ENCODE measurements at places on chromosomes 5 and 9.
A peak's percentile ranks its signal among the peaks of the same experiment; 100 is the strongest.

DNA sequence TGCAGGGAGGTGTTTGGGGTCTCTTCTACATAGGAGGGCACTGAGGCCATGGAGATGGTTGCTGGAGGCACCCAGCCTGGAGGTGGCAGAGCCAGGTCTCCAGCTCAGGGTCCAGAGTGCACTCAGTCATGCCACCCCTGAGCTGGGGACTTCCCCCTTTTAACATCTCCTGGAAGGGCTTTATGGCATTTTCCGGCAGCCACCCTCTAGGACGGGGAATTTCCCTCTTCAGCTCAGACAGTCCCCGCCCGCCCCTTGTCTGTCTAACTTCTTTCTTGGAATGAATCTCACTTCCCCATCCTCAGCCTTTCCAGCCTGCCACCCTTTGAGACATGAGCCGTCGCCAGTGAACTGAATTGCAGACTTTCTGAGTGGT, 49.9 kb downstream of the COL15A1 start:
- no peak for DNase-seq

DNA sequence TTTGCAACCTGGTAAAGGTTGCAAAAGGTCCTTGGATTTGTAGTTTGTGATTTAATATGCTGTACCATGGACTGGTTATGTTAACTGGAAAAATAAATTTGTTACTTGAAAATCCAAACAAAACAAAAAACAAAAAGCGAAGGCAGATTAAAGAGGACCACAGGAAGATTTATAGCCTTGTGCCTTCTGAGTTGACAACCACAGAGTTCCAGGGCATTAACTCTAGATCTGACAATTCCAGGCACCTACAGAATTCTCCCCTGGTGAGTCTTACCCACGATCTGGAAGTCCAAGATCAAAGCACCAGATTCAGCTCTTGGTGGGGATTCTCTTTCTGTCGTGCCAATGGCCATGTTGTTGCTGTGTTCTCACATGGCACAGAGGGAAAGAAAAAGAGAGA, 107.9 kb upstream of the SELENOP start:
- no peak for DNase-seq

- DNase-seq, result no peak
These were observed 16.5 kb upstream of the EXOC3 start for GRCh38 chr5:426392-426976.

DNA sequence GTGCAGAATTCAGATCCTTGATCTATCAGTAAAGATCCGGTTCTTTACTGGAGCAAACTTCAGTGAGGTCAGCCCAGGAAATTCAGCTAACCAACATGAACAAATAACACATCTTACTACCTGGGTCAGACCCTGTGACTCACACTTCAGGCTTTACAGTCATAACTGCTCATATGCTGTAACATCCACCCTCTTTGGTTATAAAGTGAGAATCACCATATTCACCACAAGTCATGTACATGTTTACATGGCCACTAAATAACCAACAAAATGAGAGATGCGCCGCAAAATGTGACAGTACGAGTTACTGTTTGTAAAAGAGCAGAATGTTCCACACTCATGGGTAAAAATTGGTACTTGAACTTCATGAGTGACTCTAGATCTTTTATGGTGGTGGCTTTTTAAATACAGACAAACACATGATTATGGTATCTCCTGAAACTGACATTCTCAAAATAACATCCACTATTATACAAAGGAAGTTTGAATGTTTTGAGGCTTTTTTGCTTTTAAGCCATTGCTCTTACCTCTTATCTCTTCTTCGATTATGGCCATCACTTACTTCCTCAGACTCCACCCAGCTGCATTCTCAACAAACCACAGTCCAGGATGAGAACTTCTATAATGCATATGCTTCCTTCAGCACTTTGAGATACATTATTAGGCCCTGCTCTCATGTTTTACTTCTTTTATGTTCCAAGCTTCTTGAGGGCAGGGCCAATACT, 516.6 kb downstream of the RAB3C start:
- peak; percentile 50 for DNase-seq

GRCh38 chr5:154300207-154300883, 109.8 kb downstream of the GALNT10 start:
- no peak for DNase-seq

DNA sequence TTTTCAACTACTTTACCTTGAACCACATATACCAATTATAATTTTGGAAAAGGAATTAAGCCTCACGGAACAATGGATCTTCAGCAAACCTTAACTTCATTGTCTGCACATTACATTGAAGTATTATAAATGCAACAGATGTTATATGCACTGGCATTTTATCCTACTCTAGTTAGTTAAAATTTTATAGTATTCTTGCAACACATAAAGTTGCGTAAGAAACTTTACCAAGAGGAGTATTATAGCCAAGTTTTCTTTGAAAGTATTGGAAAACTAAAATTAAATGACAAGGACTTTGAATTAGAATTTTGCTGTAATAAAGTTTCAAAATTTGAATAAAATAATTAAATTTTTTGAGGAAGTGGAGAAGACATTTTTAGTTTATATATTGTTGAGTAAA, 63.4 kb upstream of the SREK1 start:
- DNase-seq, result no peak

DNA sequence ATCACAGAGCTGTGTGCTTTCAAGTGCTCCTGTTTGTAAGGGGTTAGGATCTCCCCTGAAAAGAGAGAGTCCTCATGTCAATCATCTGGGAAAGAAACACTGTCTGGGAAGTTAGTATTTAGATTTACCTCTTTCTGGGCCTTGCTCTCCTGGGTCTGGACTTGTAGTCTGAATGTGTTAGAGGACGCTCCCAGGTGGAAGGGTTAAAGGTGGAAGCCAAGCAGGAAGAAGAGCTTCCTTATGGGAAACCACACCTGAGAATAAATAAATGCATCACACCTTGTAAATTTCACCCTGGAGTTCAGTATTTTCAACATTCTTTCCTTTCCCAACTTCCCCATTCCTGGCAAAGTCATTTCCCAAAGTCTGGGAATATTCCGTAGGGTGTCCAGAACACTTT, 1.3 kb downstream of the PLGRKT start:
- no peak for DNase-seq

GRCh38 chr5:142175461-142176142, 67.0 kb downstream of the NDFIP1 start:
- no peak for DNase-seq

- no peak for DNase-seq
These were observed 421.7 kb downstream of the CDK5RAP2 start for GRCh38 chr9:120158221-120158620.

DNA sequence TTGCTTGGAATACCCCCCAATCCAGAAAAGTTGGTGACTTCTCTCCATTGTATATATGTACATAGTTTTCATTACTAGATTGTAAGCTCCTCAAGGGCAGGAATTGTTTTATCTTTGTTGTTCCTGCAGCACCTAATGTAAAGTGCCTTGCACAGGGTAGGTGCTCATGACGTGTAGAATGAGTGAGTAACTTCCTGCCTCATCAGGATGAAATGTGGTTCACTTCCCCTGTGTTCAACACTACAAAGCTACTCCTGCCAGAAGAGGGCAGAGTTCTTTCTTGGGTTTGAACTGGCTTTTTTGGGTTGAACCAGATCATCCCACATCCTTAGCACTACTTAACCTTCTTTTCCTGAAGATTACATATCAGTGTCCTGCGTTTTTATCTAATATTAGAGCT, 23.9 kb downstream of the GTF3C4 start:
- no peak for DNase-seq

Measured in AG04450 (cell line).